Smooth muscle cell of trachea (primary cell): ENCODE measurements at places on chromosomes 4 and X. TPM values are rescaled to one million over a fixed set of nuclear protein-coding genes. Genes with fewer than 3 reads are reported as not detected.

Gene ELOVL6
- 7.4 and 33.5 TPM in 2 replicates for total RNA-seq

Gene OTC
- 0.15 TPM in 1 of 2 replicates, not detected in the other for total RNA-seq

Gene FGF13
- total RNA-seq, result 19.9 and 30.6 TPM in 2 replicates

Gene ELF4
- total RNA-seq, result 9.7 and 14.1 TPM in 2 replicates

Gene GRIPAP1
- total RNA-seq, result 20.5 and 20.8 TPM in 2 replicates

Gene PAGE4
- not detected in 2 replicates for total RNA-seq

Gene TNIP3
- total RNA-seq, result 0.17 and 0.87 TPM in 2 replicates

Gene MAGEB10
- 0.17 TPM in 1 of 2 replicates, not detected in the other for total RNA-seq
